Left ventricle myocardium inferior (tissue), 1 donor: ENCODE measurements at places on chromosomes 1 and 21. TPM values are rescaled to one million over a fixed set of nuclear protein-coding genes. Genes with fewer than 3 reads are reported as not detected.

OR2G6 gene
- total RNA-seq, result not detected

SIM2 gene
- not detected for total RNA-seq

PCP4 gene
- 5.4 TPM for total RNA-seq

RNF19B gene
- 15.4 TPM for total RNA-seq

FMO4 gene
- 5.4 TPM for total RNA-seq

OR2T2 gene
- not detected for total RNA-seq

PLA2G2D gene
- total RNA-seq, result not detected

CDA gene
- 2.0 TPM for total RNA-seq

CAMK1G gene
- not detected for total RNA-seq

ALG14 gene
- total RNA-seq, result 2.6 TPM

HHIPL2 gene
- total RNA-seq, result not detected

BEND5 gene
- 4.2 TPM for total RNA-seq

BLACAT1 gene
- not detected for total RNA-seq

F13B gene
- total RNA-seq, result not detected

TEKT2 gene
- not detected for total RNA-seq

ATAD3C gene
- 2.8 TPM for total RNA-seq

CACNA1E gene
- total RNA-seq, result 0.88 TPM

IQGAP3 gene
- 0.36 TPM for total RNA-seq

FCRLB gene
- 0.33 TPM for total RNA-seq

TAS1R1 gene
- not detected for total RNA-seq

IL19 gene
- total RNA-seq, result not detected

TCHHL1 gene
- not detected for total RNA-seq

IL22RA1 gene
- 0.14 TPM for total RNA-seq

NKAIN1 gene
- total RNA-seq, result 0.19 TPM

CFHR1 gene
- not detected for total RNA-seq

FBXO42 gene
- total RNA-seq, result 18.6 TPM
